ENCODE measurements at places on chromosomes 4 and X.
A peak's percentile ranks its signal among the peaks of the same experiment; 100 is the strongest.

- DNase-seq, result no peak
These were observed 498.0 kb upstream of the BOD1L1 start for GRCh38 chr4:14125375-14126129.

GRCh38 chr4:22463179-22463578 is 52.7 kb downstream of the ADGRA3 start:
- DNase-seq, result no peak

DNA sequence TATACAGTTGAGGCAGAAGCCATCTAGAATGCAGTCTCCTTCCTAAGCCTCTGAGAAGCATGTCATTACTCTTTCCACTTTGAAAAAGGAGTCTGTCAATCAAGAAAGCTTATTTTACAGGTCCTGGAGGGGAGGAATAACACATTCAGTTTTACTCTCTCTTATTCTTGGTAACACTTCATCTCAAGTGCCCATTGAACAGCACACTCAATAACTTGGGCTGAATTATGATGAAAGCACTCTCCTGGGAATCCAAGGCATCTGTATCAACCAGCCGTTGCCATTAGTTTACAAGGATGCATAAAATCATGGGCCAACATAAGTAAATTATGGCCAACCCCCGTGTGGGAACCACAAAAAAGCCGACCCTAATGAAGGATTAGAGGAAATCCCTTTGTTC is 282.4 kb downstream of the C4orf33 start:
- DNase-seq, result no peak

DNA sequence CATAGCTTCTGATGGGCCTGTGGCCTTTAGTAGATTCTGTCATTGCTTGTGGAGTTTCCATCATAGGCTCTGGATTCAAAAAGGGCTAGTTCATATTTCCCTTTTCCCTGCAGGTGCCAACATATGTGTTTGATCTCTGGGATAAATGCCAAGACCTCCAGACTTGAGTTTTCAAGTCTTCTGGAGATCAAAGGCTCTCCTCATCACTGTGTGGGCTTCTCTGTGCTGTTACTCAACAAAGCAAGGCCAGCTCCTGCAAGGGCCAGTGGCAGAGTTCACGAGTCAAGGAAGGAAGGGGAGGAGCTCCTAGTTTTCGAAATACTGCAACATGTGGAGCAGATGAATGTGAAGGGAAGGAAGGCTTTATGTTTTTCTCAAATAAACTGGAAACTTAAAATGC is 62.7 kb upstream of the SCML1 start:
- DNase-seq, result no peak

DNA sequence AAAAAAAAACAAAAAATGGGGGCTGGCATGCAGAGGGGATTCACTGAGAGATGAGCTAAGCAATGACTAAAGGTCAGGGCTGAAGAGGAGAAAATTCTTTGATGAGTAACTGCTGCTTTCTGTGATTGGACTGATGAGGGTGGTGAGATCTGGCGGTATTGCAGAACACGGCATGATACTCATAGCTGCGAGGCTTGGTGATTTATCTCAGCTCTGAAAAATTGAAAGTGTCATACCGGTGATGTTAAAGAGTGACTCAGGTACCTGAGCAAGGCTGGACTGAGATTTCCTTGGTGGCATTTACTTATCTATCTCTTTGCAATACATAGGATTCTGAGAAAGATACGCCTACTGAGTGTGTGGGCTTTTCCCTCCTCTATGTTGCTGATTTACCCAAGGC is 204.1 kb upstream of the DDX53 start:
- no peak for DNase-seq

DNA sequence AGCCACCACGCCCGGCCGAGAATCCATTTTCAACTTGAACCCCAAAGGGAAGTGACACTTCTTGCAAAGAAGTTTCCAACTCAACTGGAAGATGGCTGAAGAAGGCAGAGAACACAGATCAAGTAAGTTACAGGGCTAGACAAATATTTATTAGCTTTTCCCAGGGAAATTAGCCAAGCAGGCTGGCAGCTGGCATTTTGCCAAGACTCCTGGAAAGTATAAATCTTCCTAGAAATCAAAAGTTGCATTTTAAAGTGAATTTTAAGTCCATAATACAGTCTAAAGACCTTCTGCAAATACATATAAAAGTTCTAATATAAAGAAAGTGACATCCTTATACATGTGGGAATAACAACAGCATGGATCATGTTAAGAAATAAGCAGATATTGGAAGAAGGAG is 3.4 kb upstream of the MRPL1 start:
- DNase-seq, result no peak

GRCh38 chrX:48003367-48003757 is 427 bp downstream of the ZNF182 start:
- DNase-seq, result no peak

DNA sequence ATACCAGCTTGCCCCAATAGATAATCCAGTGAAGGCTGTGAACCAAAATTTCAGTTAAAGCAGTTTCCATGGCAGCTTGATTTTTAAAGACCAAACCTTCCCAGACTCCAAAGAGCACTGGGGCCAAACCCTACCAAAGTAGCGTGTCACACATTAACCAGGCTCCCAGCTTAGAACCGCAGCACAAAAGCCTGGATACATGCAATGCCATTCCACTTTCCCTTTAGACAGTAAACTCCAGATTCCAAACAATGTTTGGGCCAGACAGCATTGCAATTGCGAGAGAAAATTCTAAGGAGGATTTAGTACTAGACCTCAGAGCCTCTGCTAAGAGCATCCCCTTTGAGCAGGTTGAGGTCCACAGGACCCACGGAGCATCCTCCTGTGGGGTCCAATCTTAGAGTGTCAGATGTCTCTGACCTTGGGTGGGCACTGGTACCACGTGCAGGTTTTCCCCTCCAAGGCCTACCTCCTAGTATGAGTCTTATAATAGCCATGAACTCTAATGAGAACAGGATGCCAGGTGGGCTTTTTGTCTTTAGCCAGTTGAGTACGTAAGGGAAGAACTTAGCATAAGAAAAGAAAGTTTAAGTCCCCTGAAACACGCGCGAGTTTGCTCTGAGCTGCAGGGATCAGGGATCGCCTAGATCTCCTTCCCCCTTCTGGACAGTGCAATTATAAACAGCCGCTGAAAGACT is 38.8 kb downstream of the MGARP start:
- DNase-seq, result no peak

GRCh38 chrX:20427173-20427770 is 160.6 kb upstream of the RPS6KA3 start:
- DNase-seq, result no peak

DNA sequence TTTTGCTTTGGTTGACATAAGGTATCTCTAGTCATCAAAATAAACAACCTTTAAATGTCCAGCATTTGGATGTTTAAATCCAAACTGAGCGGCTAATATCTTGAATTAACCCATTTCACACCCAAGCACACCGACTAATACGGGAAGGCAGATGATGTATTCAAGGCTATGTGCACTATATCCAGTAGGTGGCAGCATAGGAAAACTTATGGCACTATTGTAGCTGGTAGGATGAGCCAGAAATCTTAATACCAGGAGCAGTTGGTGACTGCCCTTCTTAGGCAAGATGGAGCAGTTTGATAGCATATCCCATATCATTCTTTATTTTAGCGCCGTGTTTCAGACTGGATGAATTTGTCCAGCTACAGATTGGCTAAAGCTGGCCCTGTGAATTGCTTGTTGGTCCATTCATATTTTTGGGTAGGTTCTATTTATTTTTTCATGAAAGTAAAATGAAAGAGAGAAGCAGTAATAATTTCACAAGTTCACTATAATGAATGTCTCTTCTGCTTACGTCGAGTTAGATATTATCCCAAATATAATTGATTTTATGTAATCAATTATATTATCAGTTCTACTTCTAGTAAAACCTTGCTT is 24.4 kb downstream of the UCHL1 start:
- DNase-seq, result no peak

DNA sequence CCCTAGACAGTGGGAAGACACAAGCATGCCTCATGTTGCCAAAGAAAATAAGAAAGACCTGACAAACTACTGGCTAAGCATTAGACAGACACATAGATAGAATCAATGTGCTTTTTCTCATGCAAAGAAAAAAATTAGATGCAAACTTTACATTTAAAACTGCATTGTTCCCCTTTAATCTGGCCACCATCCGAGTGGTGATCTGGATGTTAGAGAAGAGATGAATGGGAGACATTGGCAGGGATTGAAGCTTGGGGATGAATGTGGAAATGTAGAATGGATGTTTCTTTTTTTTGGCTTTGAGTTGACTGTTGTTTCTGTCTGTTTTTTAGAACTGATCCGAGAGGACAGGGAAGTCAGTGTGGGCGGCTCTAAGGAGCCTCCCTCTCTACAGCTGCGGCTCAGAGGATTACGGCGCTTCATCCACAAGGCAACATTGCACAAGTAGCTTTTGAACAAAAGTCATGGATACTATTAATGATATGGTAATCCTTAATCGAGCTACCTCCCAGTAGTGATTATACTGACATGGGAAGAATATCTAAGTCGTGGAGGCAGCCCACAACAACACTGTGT is 53.0 kb downstream of the HELT start:
- no peak for DNase-seq

GRCh38 chr4:68865188-68865638 is 49.4 kb downstream of the UGT2B10 start:
- no peak for DNase-seq

- DNase-seq, result peak; percentile 33
These were observed 44.9 kb downstream of the ZBTB49 start for GRCh38 chr4:4334798-4335520.

DNA sequence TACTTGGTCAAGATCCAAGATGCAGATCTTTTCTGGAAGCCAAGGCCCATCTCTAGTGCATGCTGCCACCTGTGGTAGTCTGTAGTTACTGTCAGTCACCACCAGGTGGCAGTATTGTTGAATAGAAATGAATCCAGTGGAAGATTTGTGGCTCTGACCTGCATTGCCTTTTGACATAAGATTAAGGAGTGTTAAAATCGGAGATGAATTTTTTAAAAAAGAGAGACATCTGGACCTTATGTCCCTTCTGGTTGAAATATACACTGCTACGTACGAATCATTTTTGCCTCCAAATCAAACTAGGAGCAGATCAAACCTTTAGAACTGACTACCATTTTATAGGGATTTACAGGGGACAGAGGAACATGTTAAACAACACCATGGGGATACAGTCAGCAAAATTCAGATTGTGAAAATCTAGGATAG is 46.9 kb upstream of the RHOH start:
- DNase-seq, result peak; percentile 13

- DNase-seq, result no peak
These were observed 3.5 kb downstream of the SOX3 start for GRCh38 chrX:140501321-140501720.

GRCh38 chr4:139522457-139522856 is 33.6 kb downstream of the SETD7 start:
- DNase-seq, result no peak

DNA sequence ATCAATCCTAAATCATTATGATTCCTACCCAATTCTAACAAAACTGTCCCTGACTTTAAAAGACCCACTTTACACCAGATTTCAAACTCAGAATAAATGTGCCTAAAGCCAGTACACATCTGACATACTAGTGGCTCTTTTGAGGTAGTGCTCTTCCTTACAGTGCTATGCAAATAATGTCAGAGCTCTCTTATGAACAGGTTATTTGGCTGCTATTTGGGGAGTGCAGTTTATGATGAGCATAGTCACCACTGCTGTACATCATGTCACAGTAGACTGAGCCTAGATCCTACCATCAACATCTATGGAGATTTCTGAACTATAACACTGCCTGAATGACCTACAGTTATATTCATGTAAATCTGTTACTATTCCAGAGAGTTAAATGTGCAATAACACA is 50.4 kb upstream of the PAGE5 start:
- DNase-seq, result no peak

GRCh38 chr4:120472447-120473131 is 405.9 kb upstream of the MAD2L1 start:
- no peak for DNase-seq

- DNase-seq, result no peak
These were observed 17.7 kb downstream of the PCDH18 start for GRCh38 chr4:137514406-137515111.

DNA sequence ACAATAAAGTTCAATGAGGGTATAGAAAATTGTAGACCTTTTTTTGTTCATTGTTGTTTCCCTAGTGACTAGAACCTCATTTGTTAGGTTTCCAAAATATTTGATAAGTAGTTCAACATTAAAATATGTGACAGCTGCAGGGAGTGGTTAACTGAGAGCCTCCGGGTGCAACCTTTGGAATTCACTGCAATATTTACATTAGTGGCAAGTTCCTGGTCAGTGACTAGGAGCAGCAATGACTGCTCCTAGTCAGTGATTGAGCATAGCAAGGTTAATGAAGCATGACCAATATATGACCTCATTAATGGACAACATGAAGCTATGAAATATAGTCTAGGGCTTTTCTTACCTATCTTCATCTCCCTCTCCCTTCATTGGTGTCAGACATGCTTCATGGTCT is 65.8 kb upstream of the FAM47A start:
- DNase-seq, result no peak

DNA sequence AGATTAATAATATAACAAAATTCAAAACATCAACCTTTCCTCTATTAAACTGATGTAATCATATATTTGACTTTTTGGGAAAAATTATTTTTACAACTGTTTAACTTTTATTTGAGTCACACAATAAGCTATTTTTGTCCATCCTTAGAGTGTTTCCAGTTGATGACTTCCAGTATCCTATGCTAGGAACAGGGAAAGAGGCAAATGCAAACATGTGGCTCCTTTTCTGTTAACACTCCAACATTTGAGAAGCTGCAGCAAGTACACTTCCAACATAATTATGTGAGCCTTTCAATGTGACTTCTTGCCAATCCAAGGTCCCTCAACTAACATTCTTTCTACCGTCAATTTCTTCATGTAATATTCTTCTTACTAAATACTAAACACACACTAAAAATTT is 117.7 kb downstream of the PPA2 start:
- DNase-seq, result no peak

DNA sequence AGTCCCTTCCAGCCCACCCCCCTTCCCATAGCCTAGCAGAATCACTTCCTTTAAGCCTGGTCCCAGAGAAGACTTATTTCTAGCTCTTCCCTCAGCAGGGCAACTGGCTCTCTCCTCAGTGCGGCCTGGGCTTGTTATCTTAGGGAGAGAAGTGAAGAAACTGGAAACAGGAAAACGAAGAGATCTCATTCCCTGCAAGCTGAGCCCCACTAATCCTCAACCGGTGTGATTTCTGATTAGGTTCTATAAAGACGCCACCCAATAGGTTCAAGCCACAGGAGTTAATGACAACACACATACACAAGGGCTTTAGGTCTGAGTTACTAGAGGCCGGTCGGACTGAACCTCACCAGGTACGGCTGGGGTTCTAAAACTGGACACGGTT is 3.2 kb downstream of the GSX2 start:
- DNase-seq, result no peak

- DNase-seq, result no peak
These were observed 50.4 kb downstream of the SPRY1 start for GRCh38 chr4:123446865-123447474.

GRCh38 chr4:23614284-23614892 is 275.5 kb downstream of the PPARGC1A start:
- DNase-seq, result no peak

DNA sequence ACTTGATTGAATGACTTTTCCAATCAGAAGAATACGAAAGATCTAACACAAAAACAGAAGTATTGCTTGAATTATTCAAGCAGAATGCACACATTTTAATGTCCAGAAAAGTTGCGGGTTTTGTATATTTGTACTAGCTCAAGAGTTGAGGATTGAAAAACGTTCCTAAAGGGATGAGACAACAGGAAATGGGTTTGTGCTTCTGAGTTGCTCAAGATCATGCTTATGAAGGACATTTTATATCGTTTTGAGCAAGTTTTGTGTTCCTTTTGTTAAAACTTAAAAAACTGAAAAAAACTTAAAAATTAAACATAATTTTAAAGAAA is 353 bp upstream of the SMIM10 start:
- DNase-seq, result no peak

- no peak for DNase-seq
These were observed 48.3 kb downstream of the PDE5A start for GRCh38 chr4:119580293-119580692.

All from stimulated activated CD8-positive, alpha-beta memory T cell treated with anti-CD3 and anti-CD28 coated beads, Interleukin-7, amount 100 ng/mL, for 24 hours (primary cell).